EL (cell line): ENCODE measurements at places on chromosomes 3 and 15.

DNA sequence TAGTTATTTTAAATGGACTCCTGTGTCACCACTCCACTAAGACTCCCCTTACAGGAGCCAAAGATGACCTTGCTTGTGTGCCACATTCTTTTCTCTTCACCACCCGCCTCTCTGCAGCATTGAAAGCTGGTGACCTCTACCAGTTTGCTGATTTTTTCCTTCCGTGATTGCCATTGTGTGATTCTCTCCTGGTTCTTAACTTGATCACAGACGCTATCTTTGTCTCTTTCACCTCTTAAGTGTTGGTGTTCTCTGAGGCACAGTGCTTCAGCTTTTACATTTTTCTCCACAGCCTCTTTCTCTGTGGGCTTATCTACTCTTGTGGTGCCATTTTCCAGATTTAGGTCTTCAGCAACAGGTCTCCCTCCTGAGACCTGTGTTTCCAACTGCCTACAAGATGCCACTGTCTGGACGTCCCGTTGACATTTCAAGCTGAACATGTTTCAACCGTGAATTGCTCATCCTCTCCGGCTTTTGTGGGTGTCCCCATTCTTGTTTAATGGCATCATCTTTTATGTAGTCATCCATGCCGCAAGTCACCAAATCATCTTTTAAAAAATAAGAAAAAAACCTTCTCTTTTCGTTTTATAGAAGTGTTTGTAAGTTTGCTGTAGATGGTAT is 26.5 kb downstream of the IQGAP1 start:
- DNase-seq: peak; percentile 92

DNA sequence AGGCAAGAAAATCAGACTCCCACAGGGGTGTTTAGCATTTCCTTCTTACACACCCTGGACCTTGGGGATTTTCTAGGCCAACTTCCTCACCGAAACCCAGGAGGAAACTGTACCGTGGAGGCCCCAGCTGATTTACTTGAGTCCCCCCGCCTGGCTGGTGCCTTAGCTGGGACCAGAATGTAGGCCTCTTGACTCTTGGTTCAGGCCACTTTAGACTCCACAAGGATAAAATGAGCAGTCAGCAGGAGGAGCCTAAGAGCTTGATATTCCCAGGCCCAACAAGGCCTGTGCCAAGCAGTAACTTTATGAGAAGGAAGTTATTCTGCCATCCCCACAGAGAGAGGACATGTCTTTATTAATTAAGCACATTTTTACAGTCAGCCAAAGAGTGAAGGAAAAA is 4.6 kb upstream of the APBA2 start:
- DNase-seq: peak; percentile 16

DNA sequence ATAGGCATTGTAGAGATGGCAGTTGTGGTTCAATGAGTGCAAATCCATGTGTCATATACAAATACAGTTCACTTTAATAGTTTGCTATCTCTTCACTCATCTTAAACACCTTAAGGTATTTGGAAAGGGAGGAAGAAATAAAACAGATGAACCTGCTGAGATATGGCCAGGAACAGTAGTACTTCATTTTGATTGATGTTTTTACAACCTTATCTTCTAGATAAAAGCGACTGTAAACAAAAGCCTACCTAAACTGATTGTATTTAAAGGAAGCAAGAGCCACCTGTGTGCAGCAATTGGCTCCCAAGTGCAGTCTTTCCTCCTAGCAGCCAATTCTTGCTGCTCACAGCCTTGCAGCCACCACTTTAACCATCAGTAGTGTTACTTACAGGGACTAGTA is 217.7 kb downstream of the CDIN1 start:
- no peak for DNase-seq

DNA sequence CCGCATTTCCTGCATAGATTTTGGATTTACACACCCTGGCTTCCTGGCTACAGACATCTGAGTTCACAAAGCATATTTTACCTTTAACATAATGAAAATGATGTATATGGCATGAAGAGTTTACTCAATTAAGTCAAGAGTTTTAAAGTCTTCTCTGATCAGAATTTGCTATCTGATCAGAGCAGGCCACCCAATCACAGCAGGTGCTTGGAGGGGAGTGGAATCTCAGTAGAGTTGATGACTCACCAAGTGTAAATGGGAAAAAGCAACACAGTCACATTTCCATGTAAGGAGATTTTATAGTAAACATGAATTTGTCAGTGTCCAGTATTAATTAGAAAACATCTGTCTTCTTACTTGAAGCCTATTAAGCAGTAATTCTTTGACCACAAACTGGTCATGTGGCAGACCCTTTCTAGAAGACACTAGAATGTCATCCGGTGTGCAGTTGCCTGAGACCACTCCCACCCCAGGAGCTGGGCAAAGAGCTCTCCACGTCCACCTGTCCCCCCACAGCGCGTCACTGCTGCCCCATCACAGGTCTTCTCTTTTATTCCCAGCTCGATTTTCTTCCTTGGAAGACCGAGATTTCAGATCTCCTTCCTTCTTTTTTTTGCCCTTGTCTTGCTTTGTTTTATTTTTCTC is 10.8 kb downstream of the MESD start:
- peak; percentile 63 for DNase-seq

DNA sequence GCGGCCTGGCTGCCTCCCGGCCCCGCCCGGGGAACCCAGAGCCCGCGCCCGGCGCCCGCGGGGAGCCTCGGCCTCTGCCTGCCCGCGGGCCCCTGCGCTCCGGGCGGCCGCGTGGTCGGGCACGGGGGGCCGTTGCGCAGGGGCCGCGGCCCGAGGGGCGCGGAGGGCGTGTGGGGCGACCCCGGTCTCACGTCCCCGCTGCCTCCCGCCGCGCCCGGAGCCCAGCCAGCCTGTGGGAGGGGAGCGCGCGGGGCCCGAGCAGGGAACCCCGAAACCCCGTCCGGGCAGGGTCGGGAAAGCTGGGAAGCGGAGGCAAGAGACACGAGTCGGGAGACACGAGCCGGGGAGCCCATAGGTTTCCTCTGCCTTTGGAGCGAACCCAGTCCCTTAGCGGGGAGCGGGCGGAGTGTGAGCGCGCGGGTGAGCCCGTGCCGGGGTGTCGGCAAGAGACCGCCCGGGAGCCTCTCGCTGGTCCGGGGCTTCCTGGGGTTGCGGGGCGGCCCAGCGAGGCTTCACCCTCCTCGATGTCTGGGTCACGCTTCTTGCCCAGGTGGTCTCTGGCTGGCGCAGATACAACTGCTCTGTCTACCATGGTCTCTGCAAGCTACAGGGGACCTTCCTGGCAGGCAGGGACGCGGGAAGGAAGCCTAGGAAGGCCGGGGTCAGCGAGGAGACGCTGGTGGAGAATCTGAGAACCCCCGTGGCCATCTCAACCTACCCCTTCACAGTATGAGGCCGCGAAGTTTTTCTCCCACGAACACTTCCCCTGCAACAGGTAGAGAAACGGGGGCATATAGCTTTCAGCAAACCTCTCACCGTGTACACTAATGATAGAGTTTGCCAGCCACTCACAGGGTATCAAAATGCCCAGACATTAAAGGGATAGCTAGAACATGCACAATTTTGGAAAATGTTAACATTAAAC is 586 bp downstream of the LRRK1 start:
- DNase-seq: peak; percentile 45
